ENCODE measurements at places on chromosomes 7 and 10. TPM values are rescaled to one million over a fixed set of nuclear protein-coding genes. Genes with fewer than 3 reads are reported as not detected.

GRCh38 chr10:125792342-125793300 is 17.0 kb upstream of the MMP21 start:
- no peak for DNase-seq

DNA sequence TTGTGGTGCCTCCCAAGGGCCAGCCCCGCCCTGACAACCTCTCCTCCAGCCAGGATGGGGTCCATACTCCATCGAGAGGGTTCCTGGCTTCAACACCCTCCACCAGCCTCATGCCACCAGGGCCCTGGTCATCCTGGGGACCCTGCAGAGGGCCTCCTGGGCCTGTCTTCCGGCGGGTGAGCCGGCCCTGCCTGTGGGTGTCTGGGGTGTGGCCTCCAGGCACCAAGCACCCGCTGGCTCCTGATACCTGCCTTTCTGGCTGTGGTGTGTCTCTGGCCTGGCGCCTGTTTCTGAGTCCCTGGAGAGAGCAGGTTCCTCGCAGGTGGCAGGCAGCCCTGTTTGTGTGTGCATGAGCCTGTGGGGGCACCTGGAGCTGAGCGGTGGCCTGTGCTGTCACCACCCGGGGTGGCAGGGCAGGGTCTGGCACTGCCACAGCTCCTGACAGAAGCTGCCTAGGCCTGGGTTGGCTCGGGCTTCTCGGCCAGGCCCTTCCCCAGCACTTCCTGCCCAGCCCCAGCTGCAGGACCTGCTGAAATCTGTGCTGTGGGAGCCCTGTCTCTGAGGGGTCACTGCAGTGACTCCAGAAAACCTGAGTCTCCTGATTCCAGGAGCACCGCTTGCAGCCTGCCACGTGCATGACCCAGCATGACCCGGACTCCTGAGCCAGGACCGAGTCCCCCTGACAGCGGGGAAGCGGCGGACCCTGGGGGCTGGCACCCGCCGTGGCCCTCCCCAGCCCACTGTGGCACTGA is 18.4 kb downstream of the ADAM8 start:
- no peak for DNase-seq

GRCh38 chr10:88926566-88927415 is 25.8 kb downstream of the ACTA2 start:
- no peak for DNase-seq

The SPDYE1 gene
- polyA plus RNA-seq = 0.80 TPM
